GM12891 (cell line): ENCODE measurements at places on chromosomes 4 and X.
A peak's percentile ranks its signal among the peaks of the same experiment; 100 is the strongest.

- DNase-seq, result no peak
Observed at GRCh38 chr4:52638717-52639116, 20.4 kb downstream of the USP46 start.

DNA sequence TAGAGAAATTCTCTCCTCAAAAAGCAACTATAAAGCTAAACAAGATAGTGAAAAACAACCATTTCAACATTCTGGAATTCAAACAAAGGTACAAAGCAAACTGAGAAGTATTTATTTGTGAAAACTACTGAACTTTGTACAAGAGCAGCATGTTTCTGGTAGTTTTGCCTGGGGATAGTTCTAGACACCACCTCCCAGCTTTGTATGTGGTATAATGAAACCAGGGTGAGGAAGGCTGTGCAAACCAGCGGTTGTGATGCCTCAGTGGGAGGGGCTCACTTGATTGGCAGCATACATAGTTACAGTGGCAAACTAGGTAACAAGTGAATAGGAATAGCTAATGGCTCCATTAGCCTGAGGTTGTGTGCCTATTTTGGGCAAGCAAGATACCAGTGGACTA, 18.6 kb upstream of the FRMD7 start:
- DNase-seq, result no peak

DNA sequence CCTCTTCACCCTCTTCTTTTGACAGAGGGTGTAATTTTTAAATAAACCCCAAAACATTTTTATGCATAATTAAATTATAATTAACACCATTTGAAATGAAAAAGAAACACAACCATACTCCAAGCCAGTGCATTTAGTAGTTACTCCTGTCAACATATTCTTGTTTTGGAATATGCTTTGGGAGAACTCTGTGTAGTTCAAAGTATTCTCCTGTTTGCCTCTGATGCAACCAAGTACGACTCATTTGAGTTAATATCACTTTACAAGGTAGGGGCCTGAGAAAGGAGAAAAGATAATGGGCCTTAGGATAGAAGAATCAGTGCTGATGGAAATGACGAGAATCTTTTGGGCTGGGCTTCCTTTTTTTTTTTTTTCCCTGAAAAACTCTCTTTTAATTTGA, 2.7 kb downstream of the PTPN13 start:
- no peak for DNase-seq

- DNase-seq, result no peak
Observed at GRCh38 chr4:73844345-73844744, 7.9 kb downstream of the CXCL6 start.

- no peak for DNase-seq
Observed at GRCh38 chr4:139934708-139935195, 219.2 kb downstream of the MAML3 start.

GRCh38 chr4:78014889-78015886, 41.9 kb upstream of the FRAS1 start:
- no peak for DNase-seq

GRCh38 chr4:106835919-106836318, 200.2 kb downstream of the DKK2 start:
- DNase-seq, result no peak

GRCh38 chr4:54497947-54498346, 159.8 kb upstream of the KIT start:
- no peak for DNase-seq

GRCh38 chr4:38656111-38656510, 7.9 kb upstream of the KLF3 start:
- no peak for DNase-seq

DNA sequence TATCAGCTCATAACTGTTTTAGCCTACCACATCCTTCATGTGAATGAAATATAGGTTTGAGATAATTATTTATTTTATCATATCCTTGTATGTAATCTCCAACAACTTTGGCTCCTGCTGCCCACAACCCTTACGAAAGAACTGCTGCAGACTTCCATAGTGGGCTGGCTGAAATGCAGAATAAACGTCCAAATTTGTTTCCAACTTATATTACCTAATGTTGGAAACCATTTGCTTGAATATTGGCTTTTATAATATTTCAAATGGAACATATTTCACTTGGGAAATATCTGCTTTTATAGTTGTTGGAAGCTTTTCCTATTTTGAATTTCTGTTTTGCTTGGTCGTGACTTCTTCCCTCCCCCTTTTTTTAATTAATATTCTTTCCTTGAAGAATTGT, 45.0 kb upstream of the ITM2A start:
- DNase-seq, result no peak

DNA sequence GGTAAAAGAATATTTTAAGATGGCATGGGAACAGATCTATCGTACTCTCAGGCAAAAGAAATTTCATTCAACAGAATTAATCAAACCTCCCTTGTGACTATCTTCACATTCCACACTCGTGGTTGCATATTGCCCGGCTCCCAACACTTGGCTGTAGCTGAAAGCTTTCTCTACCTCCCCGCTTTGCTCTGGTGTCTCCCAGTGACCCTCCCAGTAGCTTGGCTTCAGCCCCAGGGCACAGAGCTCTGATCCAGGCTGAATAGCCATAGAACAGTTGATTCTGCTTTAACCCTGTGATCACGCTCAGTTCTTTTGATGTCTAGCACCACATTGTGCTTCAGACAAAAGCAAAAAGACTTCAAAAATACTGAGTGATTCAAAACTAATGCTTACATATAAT, 24.6 kb downstream of the SLC7A11 start:
- DNase-seq, result no peak

DNA sequence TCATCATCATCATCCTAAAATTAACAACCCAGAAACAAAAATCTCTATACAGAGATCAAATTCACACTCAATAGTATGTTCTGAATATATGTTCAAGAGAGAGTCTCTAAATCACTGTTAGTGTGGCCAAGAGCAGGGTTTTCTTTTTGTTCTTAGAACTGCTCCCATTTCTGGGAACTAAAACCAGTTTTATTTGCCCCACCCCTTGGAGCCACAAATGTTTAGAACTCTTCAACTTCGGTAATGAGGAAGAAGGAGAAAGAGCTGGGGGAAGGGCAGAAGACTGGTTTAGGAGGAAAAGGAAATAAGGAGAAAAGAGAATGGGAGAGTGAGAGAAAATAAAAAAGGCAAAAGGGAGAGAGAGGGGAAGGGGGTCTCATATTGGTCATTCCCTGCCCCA, 32.3 kb downstream of the CYBB start:
- DNase-seq, result no peak

GRCh38 chr4:89752932-89753598, 83.9 kb downstream of the SNCA start:
- no peak for DNase-seq

GRCh38 chr4:143383005-143383574, 46.4 kb downstream of the GAB1 start:
- DNase-seq, result no peak

DNA sequence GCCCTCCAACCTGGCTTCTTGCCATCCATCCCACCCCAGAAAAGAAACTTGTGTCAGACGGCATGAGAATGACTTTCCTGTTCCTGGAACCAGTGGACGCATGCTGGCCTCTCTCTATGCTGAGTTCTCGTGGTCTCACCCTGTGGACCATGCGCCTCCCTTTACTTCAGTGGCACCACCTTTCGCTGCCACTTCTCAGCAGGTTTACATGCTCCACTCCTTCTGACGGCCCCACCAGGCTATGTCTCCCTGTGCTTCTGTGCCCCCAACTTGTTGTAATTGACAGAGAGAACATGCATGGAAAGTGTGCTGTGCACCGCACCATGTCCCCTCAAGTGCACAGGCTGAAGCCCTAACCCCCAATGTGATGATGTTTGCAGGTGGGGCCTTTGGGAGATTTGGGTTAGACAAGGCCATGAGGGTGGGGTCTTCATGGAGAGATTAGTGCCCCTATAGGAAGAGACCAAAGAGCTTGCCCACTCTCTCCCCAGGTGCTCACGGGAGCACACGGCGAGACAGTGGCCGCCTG, 3.1 kb upstream of the PPP2R2C start:
- DNase-seq, result no peak

GRCh38 chr4:67394879-67395278, 150.4 kb downstream of the CENPC start:
- no peak for DNase-seq

DNA sequence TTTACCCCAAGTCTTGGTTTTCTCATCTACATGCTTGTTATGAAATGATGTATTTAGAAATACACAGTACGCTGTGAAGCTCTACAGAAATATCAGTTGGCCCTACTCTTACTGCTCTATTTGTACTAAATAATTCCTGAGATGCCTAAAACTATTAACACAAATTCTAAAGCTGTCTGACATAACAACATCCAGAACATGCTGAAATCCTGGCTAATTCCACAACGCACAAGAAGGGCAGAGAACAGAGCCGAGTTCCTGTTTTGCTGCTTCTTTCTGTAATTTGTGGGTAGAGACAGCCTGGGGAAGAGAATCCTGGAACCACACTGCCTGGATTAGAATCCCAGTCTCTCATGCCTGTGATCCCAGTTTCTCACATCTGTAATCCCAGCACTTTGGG, 59.0 kb downstream of the ZNF827 start:
- DNase-seq, result no peak

DNA sequence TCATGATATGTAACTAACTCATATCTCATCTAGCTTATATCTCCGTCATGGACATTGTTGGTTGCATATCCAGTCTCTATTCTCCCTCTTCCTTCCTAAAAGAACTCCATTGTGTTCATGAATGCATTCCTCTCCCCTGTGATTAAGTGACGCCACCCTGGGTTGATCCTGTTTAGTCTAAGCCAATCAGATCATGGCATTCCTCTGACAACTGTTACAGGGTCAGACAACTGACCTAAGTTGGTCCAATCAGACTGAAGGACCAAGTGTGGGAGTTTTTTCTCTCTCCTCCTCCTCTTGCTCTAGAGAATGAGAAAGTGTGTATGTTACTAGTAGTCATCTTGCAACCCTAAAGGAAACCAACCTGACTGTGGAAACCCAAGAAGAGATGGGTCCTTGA, 3.6 kb downstream of the APOO start:
- DNase-seq, result no peak

- DNase-seq, result no peak
Observed at GRCh38 chr4:123659730-123660129, 263.1 kb downstream of the SPRY1 start.

GRCh38 chrX:136266828-136267227, 15.6 kb upstream of the MAP7D3 start:
- DNase-seq, result no peak

- DNase-seq, result no peak
Observed at GRCh38 chr4:78945651-78946179, 6.5 kb upstream of the PAQR3 start.

DNA sequence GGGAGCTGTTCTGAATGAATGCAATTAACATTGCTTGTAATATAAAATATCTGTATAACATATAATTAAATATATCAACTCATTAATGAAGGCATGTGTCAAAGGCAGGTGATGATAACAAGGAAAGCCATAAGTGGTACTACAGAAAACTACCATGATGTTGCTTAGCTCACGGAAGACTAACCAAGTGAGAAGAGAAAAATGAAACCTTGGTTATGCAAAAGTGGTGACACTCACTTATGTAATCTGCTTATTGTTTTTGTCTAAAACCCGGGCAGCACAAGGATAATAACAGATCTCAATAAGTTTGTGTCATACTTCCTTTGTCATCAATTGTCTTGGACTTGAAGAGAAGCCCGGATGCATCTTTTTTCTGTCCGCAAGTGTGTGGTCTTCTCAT, 156.4 kb downstream of the HS6ST2 start:
- DNase-seq, result no peak

DNA sequence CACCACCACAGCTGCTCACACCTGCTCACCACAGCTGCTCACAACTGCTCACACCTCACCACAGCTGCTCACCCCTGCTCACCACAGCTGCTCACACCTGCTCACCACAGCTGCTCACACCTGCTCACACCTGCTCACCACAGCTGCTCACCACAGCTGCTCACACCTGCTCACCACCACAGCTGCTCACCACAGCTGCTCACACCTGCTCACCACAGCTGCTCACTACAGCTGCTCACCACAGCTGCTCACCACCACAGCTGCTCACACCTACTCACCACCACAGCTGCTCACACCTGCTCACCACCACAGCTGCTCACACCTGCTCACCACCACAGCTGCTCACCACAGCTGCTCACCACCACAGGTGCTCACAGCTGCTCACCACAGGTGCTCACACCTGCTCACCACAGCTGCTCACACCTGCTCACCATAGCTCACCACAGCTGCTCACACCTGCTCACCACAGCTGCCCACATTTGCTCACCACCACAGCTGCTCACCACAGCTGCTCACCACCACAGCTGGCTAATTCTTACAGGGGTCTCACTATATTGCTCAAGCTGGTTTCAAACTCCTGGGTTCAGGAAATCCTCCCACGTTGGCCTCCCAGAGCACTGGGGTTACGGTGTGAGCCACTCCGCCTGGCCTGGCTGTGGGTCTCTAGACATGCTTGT, 30.4 kb upstream of the CPLX1 start:
- DNase-seq, result no peak

GRCh38 chr4:128355305-128355704, 67.7 kb upstream of the PGRMC2 start:
- DNase-seq, result no peak

GRCh38 chrX:69172937-69173336, 7.7 kb upstream of the PJA1 start:
- no peak for DNase-seq

GRCh38 chr4:131304686-131305085, 1844.4 kb upstream of the PCDH10 start:
- DNase-seq, result no peak

GRCh38 chr4:121822796-121823504, 733 bp downstream of the CCNA2 start:
- peak; percentile 27 for DNase-seq

DNA sequence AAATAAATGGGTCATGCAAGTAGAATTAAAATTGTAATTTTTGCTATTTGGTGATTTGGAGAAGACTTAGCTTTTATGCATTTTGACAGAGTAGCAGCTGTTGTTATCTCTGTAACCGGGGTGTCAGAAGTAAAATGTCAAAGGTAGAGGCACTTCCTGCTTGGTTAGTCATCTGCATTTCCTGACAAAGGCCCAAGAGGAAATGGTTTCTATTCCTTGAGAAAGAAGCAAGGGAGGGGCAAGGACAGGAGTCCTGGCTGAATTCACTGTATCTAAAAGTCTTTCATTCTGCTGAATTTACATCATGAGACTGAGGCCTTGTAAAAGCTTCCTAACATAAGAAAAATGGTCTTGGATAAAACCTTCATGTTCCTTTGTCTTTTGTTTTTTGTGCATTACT, 550.9 kb upstream of the BOD1L1 start:
- no peak for DNase-seq

GRCh38 chrX:46665232-46666152, 91.9 kb downstream of the CHST7 start:
- DNase-seq, result no peak

GRCh38 chr4:153267890-153268289, 63.6 kb downstream of the TRIM2 start:
- DNase-seq, result no peak

GRCh38 chr4:137685357-137685756, 153.1 kb upstream of the PCDH18 start:
- DNase-seq, result no peak
